T-helper 17 cell (primary cell): ENCODE measurements at places on chromosomes 2 and 18. TPM values are rescaled to one million over a fixed set of nuclear protein-coding genes. Genes with fewer than 3 reads are reported as not detected.

GRCh38 chr2:121095257-121096080 lies 189.5 kb downstream of the TFCP2L1 start:
- no peak for DNase-seq

- no peak for DNase-seq
Observed at GRCh38 chr2:23383100-23383499, 1.9 kb upstream of the KLHL29 start.

DNA sequence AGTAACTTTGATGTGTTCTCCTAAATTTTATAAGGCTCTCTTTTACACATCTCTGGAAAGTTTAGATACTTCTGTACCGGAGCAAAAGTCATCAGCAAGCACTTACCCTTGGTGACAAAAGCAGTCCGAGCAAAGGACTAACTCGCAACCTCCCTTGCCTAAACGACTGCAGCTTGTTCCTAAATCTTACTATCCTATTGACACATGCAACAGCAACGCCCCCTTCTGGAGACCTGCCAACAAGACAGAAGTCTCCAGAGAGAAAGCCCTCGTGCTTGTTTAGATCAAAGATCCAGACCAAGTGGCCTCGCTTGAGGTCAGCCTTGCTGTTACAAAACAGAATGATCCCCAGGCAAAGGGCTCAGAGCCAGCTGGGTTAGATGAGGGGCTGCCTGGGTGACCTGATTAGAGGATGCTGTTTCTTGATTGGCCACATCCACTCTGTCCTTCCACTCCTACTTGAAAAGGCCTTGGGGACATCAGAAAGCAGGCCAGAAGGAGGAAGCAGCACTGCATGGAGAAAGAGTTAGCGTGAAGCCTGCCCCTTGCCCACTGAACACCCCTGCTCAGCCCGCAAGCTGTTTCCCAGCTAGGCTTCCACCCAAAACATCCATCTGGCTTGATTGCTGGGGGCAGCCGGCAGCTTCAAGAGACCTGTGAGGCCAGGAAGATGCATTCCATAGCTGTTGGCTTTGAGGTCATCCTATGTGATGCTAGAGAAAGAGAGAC lies 94.3 kb downstream of the HNRNPLL start:
- peak; percentile 68 for DNase-seq

GNAL gene
- 0.37 TPM for total RNA-seq

- no peak for DNase-seq
Observed at GRCh38 chr2:216837740-216838139, 22.1 kb downstream of the TNP1 start.

DSG1 gene
- not detected for total RNA-seq

DNA sequence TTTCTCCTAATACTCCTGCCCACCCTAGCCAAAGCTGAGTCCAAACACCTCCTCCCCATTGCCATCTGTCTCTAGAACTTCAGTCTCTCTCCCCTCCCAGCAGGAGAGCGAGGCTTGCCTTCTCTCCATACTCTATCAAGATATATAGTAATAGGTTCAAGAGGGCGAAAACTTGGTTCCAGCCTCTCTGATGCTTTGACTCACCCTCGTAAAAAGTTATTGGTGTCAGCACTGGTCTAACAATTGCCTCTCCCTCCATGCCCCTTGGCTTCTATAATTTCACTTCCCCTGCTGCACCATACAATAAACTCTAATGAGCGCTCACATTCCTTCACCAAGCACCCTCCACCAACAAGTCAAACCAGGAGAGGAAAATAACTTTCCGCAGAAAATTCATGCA lies 797.3 kb downstream of the BCL11A start:
- no peak for DNase-seq

GCG gene
- not detected for total RNA-seq

GRCh38 chr2:154261473-154262027 lies 389.8 kb downstream of the GALNT13 start:
- DNase-seq: no peak

DNA sequence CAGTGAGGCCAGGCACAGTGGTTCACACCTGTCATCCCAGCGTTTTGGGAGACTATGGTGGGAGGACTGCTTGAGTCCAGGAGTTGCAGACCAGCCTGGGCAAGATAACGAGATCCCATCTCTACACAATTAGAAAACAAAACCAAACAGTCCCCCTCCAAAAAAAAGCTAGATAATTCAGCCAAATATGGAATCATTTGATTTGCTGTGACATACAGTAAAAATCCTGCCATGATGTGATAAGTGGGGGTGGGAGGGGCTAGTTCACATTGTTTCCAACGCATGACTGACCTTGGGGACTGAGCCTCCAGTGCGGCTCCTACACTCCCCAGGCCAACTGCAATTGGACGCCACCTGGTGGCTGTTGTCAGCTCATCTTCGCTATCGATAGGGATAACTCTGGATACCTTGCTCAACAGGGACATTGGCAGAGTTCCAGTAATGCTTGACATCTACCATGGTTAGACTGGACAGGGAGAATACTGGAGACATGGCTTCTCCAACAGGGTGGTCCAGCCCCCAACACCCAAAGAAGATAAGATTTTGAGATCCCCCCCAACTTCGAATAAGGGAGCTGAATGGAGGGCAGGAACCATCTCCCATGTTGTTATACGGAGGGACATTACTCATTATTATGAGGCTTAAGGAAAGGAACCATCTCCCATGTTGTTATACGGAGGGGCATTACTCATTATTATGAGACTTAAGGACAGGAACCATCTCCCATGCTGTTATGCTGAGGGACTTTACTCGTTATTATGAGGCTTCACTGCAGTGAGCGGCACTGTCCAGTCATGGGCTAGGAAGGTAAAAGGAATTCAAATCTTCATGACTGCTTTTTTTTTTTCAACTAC lies 135.9 kb downstream of the TGIF1 start:
- peak; percentile 46 for DNase-seq

DNA sequence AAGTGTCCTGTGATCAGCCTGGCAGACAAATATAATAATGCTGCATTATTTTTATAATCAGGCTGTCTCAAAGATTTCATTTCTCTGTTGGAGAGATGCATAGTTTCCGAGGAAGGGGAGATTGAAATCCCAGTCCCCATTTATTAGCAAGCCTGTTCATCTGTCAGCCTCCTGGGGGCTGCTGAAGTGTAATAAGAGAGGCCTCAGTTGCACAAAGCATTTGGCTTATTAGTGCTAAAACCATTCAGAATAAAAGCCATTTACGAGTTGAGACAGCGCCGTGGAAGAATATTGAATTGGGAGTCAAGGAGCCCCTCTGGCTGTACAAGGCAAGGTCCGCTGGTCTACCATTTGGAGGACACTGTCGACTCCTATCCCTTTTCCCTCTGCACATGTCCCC lies 6.1 kb downstream of the GPR39 start:
- no peak for DNase-seq

GRCh38 chr2:213046431-213046830 lies 105.0 kb downstream of the IKZF2 start:
- no peak for DNase-seq

- no peak for DNase-seq
Observed at GRCh38 chr2:41722668-41723369, 325.0 kb upstream of the PKDCC start.

GRCh38 chr2:240338274-240338673 lies 97.2 kb upstream of the GPC1 start:
- no peak for DNase-seq

GRCh38 chr2:7943446-7943845 lies 738.4 kb upstream of the ID2 start:
- DNase-seq: no peak

GRCh38 chr2:44441200-44441599 lies 79.5 kb downstream of the CAMKMT start:
- DNase-seq: no peak

- DNase-seq: no peak
Observed at GRCh38 chr18:51862051-51862715, 477.8 kb upstream of the DCC start.

LPIN2 gene
- 75.8 TPM for total RNA-seq

DNA sequence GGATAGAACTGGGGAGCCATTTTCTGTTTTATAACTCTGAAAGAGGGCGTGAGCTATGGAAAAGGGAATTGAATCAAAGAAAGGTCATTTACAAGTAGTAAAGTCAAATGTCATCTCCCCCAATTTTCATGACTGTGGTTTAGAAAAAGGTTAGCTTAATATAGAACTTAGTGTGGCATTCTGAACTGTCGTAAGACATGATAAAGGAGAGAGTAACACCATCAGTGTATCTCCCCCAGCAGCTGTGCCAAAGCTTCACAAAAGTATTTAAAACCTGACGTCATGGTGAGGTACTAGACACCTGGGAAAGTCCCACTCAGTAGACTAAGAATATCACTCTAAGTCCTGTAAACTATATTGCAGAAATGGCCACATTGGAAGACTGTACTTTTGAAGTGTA lies 5.8 kb upstream of the IKZF2 start:
- DNase-seq: no peak

DNA sequence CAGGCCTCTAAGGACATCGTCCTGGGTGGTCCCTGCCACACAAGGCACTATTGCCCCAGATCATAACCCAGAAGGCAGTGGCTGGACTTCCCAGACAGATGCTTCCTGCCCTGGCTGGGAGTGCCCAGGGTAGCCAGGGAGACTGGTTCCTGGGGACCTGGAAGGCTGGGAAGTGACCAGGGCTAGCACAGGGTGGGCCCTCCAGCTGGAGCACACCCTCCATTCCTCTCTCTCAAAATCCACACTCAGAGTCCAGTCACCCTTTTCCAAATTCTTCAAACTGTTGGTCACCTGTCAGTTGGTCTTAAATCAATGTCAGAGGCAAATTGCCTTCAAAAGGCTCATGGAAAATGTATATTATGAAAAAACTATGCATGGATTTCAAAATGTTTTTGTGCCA lies 11.6 kb upstream of the TUBB6 start:
- no peak for DNase-seq

DNA sequence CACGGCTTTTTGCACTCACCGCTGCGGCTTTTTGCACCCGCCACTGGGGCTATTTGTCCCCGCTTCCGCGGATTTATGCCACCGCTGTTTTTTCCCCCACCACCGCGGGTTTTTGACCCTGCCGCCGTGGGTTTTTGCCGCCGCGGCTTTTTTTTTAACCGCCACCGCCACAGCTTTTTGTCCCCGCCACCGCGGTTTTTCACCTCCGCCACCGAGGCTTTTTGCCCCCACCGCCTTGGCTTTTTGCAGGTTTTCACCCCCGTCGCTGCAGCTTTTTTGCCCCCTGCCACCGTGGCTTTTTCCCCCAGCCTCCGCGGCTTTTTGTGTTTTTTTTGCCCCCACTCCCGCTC lies 2796.7 kb upstream of the TEKT4 start:
- DNase-seq: no peak

UPP2 gene
- not detected for total RNA-seq

DNA sequence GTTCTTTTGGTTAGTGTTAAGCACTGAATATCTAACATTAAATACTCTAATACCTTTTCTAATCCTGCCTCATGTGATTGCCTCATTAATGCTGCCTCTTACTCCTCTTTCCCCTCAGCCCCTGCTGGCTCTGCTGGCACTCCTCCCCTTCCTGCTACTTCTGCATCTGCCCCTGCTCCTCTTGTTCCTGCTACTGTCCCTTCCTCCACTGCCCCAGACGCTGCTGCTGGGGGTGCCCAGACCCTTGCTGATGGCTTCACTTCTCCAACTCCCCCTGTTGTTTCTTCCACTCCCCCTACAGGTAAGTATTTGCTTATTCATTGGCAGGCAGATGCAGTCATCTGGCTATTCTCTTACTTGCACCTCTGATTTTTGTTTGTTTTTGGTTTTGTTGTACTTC lies 68.5 kb downstream of the ABI2 start:
- no peak for DNase-seq

- DNase-seq: no peak
Observed at GRCh38 chr2:36480636-36481035, 117.3 kb downstream of the FEZ2 start.
